ENCODE measurements at places on chromosomes 2 and 18.

GRCh38 chr2:158120102-158120501 is 18.4 kb downstream of the UPP2 start:
- DNase-seq: no peak

GRCh38 chr2:150449856-150450255 is 37.6 kb downstream of the RND3 start:
- no peak for DNase-seq

GRCh38 chr2:59706729-59707128 is 846.7 kb downstream of the BCL11A start:
- no peak for DNase-seq

DNA sequence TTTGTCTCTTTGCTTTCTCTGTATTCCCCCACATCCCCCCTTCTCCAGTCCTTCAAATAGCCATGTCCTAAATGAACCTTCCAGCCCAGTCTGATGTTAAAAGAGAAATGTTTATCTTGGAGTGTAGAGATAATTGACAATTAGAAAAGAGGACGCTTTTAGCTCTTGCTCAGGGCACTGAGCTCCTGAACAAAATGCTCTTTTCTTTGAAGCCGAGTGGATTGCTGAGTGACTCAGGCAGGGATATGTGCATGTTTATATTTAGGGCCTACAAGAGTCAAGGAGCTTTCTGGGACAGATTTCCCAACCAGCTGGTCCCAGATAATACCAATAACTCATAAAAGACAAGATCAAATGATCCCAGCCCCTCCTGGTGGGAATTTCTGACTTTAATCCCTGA is 88.0 kb upstream of the SETBP1 start:
- DNase-seq: no peak

- no peak for DNase-seq
These were observed 34.3 kb downstream of the SCN9A start for GRCh38 chr2:166341426-166341825.

DNA sequence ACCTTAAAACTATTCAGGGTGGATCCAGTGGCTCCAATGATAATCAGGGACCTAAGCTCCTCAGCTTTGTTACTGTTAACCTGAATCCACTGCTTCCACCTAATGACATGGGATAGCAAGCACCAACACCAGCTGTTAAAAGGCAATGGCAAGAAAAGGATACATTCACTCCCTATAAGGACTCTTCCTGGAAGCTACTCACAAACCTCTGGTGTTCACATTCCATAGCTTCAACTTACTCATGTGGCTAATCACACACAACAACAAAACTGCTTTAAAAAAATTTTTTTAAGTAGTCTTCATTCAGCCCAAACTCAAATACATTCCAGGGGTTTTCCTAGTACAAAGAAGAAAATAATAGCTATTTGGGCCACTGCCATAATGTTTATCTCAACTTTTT is 24.5 kb downstream of the ROCK2 start:
- DNase-seq: no peak

DNA sequence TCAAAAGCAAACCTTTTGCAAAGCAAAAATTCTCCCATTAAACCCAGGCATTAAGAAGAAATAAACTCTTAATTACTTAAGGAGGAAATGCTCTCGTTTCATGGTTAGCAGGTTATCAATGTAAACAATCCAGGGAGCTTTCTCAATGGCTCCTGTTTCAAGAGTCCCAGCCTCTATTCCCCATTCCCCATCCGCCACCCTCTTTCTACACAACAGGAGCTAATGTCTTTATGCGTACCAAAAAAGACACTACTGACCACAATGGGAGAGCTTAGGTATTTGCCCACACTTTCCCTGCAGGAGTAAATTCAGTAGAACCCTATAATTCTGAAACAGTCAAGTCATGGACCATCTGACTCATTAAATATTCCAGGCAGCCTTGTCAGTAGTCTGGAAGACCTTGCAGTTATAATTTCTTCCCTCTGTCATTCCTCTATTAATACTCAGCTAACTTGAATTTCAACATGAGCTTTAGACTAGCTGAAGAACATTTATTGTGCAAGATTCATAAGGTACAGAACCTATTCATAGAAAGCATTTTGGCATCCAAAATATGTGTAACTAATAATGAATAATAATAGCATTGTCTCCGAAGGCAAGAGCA is 48.6 kb downstream of the SLC8A1 start:
- no peak for DNase-seq

GRCh38 chr2:54639609-54640008 is 83.9 kb upstream of the EML6 start:
- no peak for DNase-seq

- DNase-seq: no peak
These were observed 65.3 kb downstream of the PMS1 start for GRCh38 chr2:189849550-189849949.

GRCh38 chr18:3447068-3447894 is 2.7 kb upstream of the TGIF1 start:
- no peak for DNase-seq

DNA sequence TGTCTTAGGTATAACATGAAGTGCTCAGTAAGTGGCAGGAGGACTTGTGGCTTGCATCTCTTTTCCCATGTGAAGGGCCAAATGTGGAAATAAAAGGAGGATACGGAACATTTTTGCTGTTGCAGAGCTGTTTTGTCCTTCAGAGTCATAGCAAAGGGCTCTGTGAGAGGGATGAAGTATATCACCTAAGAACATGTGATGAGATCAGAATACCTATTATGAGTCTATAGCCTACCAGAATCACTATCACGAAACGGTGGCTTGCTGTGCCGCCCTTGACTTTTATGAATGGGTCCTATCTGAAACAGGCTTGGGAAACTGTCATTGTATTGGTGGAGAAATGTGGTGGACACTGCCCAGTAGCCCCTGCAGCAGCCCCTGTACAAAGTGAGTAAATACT is 67.0 kb upstream of the ITGB6 start:
- DNase-seq: no peak

DNA sequence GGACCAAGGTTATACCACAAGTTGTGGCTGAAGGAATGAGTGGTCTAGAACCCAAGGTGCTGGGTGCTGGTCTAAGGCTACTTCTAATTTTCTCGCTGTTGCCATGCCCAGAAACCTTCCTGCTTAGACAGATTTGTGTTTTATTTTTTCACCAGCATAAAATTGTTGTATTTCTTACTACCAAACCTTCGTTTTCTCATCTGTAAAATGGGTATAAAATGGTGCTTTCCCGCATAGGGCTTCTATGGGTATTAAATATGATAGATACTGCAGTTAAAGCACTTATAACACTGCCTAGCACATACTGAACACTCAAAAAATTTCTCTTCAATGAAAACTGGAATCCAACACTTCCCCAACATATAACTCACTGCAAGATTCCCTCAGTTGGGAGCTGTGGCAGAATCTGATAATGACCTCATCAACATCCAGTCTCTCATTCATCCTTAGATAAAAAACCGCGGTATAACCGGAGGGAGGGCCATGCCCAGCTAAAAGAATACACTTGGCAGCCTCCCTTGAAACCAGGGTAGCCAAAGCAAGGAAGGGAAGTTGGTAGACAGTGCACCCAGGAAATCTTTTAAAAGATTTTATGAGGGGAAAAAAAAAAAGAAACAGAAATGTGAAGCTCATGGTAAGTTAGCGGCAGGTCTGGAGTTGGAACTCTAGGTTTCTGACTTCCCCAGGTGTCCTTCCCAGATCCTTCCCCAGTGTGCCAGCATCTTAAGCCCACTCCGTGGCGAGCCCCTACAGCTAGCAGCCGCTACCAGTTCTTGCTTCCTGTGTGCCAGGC is 1.2 kb downstream of the NEMP2 start:
- no peak for DNase-seq

DNA sequence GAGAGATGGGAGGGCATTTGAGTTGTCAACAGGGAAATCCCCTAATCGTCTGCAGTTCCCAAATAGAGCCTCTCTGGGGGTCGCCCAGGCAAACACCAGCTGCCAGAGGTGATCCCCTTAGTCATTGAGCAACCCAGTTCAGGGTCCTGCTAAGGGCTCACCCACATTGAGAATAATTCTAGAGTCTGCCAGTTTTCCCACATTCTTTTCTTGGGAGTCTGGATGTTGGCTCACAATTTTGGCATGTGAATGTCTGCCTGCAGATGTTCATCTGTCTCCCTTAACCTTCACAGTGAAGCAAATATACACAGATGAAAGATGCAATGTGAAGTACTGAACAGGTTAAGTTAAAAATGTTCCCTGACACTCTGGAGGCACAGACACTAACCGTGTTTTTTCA is 11.4 kb upstream of the SMIM21 start:
- no peak for DNase-seq

DNA sequence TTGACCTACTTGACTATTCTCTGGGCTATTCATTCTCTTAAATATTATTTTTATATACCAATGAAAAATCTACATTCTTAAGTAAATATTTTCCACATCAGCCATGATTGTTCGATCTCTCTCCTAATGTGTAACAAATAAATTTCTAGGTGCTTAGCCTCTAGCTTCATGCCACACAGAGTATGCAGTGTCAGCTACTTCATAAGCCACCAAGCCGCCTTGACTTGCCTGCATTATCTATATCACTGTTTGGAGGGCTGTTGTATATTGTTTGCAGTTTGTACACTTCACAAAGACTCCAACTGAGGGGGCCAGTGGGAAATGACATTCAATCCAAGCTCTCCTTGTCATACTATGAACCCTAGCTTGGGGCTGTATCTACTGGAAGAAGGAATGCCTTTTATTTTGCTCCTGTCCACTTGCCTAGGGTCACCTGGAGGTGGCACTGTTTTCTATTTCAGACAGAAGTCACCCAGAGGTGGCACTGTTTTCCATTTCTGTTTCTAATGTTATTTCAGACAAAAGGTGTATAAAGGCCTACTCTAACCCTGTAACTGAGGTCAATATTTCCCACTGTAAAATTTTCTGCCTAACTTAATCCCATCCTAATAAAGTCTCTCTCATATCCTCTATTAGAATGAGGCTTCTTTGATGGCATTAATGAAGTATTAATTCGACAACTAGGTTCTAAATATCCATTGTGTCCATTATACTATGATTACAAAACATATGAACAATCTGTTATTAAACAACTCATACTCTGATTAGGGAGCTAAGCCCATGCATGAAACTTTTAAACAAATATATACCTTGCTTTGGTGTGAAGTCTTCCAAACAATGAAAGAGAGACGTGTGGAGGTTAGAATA is 36.4 kb downstream of the COL5A2 start:
- peak; percentile 68 for DNase-seq

DNA sequence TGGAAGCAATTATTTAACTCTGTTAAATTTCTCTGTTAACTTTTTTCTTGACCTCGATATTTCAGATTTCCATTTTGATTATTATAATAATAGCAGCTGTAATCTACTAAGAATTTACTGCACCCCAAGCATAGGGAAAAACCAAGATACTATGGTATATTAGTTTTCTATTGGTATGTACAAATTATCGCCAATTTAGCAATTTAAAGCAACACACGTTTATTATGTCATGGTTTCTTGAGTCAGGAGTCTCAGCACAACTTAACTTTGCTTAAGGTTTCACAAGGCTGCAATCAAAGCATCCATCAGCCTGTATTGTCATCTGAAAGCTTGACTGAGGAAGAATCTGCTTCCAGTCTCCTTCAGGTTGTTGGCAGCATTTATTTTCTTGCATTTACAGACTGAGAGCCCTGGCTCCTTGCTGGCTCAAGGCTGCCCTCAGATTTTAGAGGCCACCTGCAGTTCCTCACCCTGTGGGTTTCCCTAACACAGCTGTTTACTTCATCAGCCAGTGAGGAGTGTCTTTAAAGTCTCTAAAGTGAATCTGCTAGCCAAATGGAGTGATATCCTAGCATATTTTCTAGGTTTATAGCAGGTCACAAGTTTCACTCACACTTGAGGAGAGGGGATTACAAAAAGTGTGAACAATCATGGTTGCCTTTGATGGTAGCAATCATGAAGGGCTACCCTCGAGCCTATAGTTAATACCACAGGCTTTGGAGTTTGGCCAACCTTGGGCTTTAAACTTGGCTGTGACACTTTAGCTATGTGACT is 4.4 kb upstream of the VPS54 start:
- no peak for DNase-seq

GRCh38 chr2:239535413-239536144 is 134.8 kb upstream of the HDAC4 start:
- no peak for DNase-seq

- DNase-seq: no peak
These were observed 2.2 kb downstream of the NXPH2 start for GRCh38 chr2:138777996-138778395.

DNA sequence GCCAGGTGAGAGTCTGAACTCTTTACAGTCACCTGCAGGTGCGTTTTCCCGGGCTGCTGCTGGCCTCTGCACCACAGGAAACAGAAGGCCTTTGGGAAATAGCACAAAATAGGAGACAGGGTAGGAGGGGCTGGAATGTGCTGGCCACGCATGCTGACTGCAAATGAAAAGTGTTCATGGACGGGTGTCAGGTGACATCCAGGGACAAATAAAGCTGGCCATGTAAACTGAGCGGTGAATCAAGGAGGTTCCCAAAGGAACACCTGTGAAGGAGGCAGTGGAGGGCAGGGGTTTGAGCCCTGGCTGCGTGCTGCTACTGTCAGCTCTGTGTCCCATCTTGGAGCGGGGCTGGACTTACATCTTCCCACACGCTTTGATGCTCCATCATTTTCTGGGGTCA is 42.4 kb upstream of the GBX2 start:
- DNase-seq: no peak

DNA sequence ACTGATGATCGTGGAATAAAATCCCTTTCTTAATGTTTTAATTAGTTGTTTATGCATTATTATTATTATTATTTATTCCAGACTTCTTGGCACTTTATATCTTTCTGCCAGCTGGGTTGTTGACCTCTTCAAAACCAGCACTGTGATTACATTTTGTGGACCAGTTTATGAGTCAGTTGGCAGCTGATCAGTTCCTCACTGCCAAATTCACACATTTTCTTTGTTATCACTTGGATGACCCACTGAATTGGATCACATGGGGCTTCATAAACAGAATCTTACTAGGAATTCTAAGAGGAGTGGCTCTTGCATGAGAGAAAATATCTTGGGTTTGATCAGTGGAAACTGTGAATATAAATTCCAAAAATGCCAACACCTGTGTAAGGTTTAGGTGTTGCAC is 321.8 kb upstream of the SPRED2 start:
- no peak for DNase-seq

Measured in activated CD8-positive, alpha-beta T cell treated with anti-CD3 and anti-CD28 coated beads, Interleukin-2, amount 10 ng/mL, durations not matched to agents 7 days and 5 days (primary cell).